ENCODE measurements at places on chromosomes 4 and X.

DNA sequence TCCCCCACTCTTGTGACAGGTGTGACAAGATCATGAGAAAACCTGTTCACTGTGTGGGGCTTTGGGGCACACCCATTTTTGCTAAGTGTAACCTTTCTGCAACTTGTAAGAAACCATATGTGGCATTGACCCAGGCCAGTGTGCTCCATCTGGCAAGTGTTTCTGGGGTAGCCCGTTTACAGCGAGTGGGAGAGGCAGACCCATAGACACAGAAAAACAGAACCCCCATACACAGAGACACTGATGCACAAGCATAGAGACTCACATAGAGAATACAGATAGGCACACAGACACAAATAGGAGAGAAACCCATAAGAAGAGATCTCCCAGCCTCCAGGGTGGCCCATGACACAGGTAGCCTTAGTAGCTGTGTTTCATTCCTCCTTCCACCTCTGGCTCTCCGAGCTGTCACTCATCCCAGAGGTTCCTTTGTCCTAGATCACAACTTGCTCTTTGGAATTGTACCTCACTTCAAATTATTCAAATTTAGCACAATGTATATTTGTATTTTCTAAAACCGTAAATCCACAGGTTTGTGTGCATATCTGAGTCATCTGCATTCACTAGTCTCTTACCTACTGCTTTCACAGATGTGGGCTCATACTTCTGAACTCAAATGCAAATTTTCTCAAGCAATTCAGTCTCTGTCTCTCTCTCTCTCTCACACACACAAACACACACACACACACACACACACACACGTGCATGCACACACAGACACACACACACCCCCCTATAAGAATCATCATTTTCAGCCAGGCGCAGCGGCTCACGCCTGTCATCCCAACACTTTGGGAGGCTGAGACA is 114.4 kb downstream of the SH3KBP1 start:
- no peak for DNase-seq

GRCh38 chr4:61211781-61212180 is 11.7 kb downstream of the ADGRL3 start:
- no peak for DNase-seq

DNA sequence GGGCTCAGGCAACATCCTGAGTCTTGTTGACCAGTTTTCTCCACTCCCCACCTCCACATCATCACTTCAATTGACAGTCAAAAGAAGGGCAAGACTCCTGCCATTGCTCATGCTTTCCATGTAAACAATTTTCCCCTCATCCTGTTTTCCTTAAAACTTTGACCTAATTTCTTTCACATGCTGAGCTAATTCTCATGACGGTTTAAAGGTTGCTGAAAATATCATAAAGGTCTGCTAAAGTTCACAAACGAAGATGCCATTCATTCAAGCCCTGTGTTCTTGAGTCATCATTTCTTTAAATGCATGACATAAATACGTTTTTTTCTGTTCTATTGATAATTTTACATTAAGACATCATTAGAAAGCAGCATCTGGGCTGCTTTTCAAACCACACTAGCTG is 353.9 kb downstream of the NKX6-1 start:
- DNase-seq: no peak

- no peak for DNase-seq
Observed at GRCh38 chrX:76076124-76076523, 96.7 kb upstream of the PBDC1 start.

GRCh38 chrX:22155126-22155525 is 117.6 kb upstream of the CBLL2 start:
- no peak for DNase-seq

DNA sequence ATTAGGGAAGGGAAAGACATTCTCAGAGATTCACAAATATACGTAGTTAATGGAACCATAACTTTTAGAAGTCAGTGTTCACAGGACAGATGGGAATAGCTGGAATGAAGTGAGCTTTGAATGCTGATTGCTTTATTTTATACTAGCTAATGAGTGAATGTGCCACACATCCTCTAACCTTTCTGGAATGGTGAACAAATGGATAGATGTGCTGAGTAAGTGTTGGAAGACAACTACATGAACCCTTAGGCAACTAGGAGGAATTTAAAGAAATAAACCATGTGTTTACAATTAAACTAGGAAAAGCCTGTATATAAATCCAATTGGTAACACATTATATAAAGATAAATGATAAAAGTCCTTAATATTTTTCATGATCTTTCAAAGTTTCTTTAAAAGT is 91.6 kb upstream of the LIMCH1 start:
- no peak for DNase-seq
